Activated CD4-positive, alpha-beta T cell treated with anti-CD3 and anti-CD28 coated beads, Interleukin-2, amount 50 U/mL, for 24 hours (primary cell): ENCODE measurements at places on chromosomes 1 and 21.

GRCh38 chr1:235156740-235157139 lies 4.3 kb downstream of the RBM34 start:
- no peak for DNase-seq

- peak; percentile 39 for DNase-seq
These were observed 10.9 kb downstream of the WNT4 start for GRCh38 chr1:22131875-22132486.

- DNase-seq = no peak
These were observed 67.9 kb downstream of the NOS1AP start for GRCh38 chr1:162137179-162137960.

DNA sequence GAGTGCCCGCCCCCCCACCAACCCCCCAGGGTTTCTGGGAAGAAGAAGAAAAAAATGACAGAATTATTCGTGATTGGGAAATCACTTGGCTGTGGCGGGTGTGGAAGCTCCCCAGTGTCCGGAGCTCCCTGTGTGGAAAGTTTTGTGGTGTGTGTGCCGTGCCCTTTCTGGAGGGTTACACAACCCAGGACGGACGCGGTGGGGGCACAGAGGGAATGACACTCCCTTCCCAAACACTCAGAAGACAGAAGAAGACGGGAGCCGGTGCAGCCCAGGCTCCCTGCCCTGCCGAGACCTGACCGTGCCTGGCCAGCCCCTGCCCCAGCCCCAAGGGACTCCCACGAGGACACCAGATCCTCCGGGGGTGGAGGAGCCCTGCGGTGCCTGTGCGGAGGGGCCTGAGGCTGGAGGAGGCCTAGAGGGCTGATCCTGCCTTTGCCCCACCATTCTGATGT lies 33.0 kb upstream of the ADARB1 start:
- no peak for DNase-seq

- DNase-seq = peak; percentile 97
These were observed at the start of gene TPRG1L for GRCh38 chr1:3624200-3625136. TSS of gene TPRG1L (plus strand) at chr1:3625015. CDS start at chr1:3625073, 58 bp downstream.

DNA sequence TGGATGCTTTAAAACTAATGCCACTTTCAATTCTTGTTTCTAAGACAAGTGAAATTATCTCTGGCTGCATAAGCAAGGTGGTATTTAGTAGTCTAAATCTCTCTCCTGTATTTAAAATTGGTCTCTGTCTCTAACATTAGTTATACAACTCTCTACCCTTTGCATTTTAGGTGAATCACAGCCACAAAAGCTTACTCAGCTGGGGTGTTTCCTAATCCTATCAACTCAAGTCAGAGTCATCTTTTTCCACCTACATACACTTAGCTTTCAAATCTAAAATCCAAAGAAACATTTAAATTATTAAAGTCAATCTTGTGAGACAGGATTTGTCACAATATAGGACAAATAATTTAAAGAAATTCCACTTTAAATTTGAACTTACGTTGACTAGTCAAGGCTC lies 255.1 kb upstream of the CXADR start:
- no peak for DNase-seq

- no peak for DNase-seq
These were observed 53.6 kb downstream of the PEX14 start for GRCh38 chr1:10528066-10529014.
